ENCODE measurements at places on chromosomes 16 and 17.

DNA sequence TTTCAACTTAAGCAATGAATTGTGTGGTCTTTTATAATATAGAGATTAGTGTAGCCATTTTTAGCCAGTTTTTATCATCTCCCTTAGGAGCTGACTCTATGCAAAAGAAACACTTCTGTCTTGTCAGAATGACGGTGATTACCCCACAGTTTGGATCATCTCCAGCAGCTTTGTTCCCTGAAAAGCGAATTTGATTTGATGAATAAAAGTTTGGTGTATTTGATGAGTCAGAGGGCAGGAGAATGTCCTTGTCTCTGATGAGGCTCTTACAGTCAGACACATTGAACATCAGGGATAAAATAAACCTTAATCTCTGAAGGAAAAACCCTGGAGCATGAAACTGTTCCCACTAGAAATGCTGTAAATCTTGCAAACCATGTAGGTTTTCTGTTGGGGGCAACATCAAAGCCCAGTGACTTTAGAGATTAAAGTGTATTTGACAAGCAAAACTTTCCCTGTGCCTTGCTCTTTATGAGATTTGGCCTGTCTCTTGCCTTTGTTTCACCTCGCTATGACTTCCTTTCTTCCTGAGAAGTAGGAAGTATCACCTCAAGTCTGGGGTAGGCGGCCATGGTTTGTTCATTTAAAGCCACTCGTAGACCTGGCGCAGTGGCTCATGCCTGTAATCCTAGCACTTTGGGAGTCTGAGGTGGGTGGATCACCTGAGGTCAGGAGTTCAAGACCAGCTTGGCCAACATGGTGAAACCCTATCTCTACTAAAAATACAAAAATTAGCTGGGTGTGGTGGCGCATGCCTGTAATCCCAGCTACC, 209.3 kb downstream of the FTO start:
- no peak for DNase-seq

DNA sequence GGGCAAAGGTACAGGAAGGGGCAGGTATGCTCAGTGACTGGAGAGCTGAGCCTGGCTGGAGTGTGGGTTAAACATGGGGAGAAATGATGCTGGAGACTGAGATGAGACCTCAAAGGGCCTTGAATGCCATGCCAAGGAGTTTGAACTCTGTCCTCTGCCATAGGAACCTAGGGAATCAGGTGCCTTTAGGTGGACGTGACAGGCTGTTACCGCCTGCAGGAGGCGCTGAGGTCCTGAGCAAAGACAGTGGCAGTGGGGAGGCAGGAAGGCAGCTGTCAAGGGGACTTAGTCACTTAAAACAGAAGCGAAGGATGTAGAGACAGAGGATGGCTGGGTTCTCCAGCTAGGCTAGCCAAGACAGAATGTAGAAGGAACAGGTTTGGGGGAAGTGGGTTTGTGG, 9.1 kb downstream of the PSMB3 start:
- no peak for DNase-seq

DNA sequence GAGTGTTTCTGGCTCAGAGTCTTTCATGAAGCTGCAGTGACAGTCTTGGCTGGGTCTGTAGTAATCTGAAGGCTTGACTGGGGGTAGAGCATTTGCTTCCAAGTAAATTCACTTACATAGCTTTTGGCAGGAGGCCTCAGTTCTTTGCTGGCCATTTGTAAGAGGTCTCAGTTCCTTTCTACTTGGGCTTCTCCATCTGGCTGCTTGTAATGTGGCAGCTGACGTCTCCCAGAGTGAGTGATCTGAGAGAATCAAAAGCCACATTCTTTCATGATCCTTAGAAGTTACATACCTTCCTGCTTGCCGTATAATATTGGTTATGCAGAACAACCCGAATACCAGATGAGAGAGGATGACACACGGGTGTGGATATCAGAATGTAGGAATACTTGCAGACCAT, 39.8 kb downstream of the NF1 start:
- DNase-seq = no peak

- DNase-seq = no peak
Observed at GRCh38 chr16:19114359-19115147, 789 bp downstream of the ITPRIPL2 start.

- peak; percentile 18 for DNase-seq
Observed at GRCh38 chr16:80924372-80924978, 82.2 kb downstream of the CMC2 start.

- no peak for DNase-seq
Observed at GRCh38 chr16:85291302-85292148, 179.3 kb upstream of the CIBAR2 start.

DNA sequence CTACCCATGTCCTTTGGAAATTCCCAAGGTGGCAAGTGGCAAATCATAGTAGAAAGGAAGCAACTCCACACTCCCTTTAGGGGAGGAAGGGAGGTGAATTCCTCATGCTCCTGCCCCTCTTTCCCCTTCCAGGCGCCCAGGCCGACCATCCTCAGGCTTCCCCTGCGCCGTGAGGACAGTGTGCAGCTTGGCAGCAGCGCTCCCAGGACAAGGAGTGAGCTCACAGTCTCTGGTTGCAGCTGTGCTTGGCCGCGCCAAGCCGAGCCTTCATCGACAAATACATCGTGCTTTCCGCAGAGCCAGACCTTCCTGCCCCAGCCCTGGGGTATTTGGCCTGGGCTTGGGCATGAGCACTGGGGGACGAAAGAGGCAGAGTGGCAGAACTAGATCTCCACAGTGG, 112.6 kb downstream of the ENGASE start:
- DNase-seq = no peak

GRCh38 chr16:58366247-58367031, 25.8 kb upstream of the GINS3 start:
- no peak for DNase-seq

GRCh38 chr16:84356591-84357116, 11.7 kb upstream of the ATP2C2 start:
- no peak for DNase-seq

DNA sequence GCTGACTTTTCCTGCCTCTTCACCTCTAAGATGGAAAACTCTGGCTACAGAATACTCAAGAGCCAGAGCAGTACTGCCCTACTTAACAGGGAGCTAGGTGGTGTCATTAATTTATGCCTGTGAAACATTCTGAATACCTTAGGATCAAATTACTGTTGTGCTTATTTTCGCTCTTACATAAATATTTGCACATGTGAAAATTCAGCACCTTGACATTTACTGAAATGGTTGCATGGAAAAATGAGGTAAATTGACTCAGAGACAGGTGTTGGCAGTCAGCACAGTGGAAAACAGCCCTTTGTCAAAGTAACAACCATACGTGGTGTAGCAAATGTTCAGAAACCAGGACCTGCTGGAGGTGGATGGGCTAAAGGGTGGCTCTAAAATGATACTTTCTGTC, 193.6 kb downstream of the CDH8 start:
- DNase-seq = no peak

DNA sequence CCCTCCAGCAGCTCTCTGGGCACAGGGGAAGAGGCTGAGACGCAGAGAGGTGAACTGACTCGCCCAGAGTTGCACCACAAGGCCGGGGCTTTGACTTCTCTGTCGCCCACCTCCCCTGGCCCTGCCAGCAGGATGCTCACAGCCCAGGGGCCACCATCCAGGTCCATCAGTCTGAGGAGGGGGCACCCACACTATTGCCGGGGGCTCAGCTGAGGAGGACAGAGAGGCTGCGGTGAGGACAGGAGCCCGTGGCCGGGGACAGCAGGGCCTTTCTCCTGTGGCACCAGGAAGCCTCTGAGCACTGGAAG, 32.6 kb downstream of the KDM8 start:
- no peak for DNase-seq

GRCh38 chr16:21991621-21992020, 9.3 kb downstream of the PDZD9 start:
- no peak for DNase-seq

- no peak for DNase-seq
Observed at GRCh38 chr16:24771132-24771778, 41.8 kb downstream of the TNRC6A start.

DNA sequence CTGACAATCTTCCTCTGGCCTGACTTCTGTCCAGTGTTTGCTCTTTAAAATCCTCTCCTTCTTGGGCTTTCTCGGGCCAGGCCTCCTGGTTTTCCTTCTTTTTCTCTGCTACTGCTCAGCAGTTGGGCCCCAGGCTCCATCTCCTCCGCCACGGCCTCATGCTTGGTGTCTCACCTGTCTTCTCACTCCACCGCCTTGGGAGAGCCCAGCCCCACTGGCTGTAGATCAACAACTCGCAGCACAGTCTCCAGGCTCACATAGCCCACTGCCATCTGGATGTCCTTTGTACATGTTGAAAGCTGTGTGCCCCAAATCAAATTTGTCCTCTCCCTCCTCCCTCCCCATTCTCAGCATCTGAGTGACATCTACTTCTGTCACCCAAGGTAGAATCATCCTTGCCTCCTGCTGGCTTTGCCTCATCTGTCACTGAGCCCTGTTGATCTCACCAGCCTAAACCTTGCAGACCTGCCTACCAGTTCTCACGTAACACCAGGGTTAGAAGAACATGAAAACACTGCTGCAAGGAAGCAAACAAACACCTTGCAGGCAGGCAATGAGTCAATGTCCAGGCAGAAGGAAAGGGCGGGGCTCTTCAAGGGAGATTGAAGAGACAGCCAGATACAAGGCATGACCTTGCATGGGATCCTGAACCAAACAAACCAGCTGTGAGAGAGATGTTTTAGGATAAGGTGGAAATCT, 103.2 kb upstream of the SMURF2 start:
- DNase-seq = no peak

DNA sequence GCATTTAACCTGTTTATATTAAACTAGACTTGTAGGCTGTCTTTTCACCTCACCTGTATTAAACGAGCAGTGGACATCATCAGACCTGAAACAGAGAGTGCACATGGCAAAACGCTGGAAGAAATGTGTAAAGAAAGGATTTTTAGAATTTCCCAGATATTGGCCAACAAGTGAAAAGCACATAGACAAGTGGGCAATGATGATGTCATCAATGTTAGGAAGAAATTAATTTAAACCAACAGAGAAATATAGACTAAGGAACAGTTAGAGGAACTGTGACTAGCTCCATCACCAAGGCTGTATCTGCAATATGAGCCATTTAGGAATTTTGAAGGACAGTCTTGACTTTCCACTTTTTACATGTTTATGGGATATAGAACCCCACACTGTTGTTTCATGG, 67.1 kb upstream of the SLC12A3 start:
- DNase-seq = no peak

DNA sequence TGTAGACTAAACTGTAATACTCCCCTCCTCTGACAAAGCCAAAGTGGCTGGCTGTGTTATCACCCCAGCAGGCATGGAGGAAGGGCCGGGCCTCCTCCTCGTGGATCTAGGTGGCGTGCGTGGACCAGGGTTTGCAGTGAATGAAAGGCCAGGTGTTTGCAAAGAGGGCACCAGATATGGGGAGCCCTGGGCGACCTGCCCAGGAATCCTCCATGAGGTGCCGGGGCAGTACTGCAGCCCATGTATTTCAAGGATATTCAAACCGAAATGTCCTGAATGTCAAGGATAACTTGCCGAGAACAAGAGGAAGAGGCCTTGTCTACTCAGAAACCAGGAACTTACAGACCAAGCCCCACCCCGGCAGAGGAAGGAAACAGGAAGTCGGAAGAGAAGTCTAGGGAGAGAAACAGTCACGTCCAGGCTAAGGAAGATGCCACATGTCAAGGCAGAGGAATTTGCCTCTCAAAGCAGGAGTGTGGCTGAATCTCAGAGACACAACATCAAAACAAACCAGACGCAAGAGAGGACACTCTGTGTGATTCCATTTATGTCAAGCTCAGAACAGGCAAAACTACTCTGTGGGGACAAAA, 13.7 kb upstream of the OSGIN1 start:
- no peak for DNase-seq

- DNase-seq = no peak
Observed at GRCh38 chr16:83730812-83731211, 77.0 kb upstream of the HSBP1 start.
